ENCODE measurements at places on chromosomes 7 and 10.

GRCh38 chr7:72266771-72267170 lies 145.4 kb downstream of the CALN1 start:
- DNase-seq, result no peak

DNA sequence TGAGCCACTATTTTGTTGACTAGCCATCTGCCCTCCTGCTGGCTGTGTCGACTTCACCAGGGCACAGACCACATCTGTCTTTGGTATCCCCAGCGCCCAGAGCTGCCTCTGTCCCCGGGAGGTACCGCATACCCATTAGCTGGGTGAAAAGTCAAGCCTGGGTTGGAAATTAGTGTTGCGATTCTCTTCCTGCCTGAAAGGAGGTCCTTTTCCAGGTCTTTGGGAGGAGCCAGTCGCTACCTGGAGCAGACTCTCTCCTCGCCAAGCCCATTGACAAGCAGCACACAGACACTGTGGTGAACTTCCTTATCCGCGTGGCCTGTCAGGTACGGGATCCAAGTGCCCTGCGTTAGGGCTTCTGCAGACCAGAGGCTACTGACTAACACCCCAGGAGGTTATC lies 79.4 kb downstream of the TRRAP start:
- no peak for DNase-seq

GRCh38 chr7:144835155-144835611 lies 670 bp downstream of the TPK1 start:
- no peak for DNase-seq

DNA sequence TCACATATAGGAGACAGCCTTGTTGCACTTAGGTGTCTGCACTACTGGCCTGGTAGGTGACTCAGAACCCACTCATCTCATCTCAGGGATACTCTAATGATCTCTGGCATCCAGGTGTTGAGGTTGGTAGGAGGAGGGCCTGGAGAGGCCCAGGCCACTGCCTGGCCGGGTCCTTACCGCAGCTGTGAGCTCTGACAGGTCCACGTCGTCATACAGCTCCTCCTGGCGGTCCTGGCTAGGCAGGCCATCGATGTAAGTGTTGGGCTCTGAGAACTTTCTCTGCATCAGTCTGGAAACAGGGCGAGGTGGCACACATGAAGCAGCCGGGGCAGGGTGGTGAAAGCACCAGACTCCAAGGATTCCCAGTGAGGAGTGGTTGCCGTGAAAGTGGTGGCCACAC lies 62.1 kb downstream of the VWA2 start:
- no peak for DNase-seq

GRCh38 chr7:141228482-141228881 lies 154.6 kb downstream of the TMEM178B start:
- DNase-seq, result no peak

DNA sequence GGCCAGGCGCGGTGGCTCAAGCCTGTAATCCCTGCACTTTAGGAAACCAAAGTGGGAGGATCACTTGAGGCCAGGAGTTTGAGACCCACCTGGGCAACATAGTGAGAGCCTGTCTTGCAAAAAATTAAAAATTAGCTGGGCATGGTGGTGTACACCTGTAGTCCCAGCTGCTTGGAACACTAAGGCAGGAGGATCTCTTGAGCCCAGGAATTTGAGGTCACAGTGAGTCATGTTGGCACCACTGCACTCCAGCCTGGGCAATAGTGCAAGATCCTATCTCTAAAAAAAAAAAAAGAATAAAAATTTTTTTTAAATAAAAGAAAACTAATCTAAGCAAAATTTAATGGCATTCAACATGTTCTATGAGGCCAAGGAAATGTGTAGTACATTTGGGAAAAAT lies 44.9 kb upstream of the UBN2 start:
- no peak for DNase-seq

GRCh38 chr7:42167206-42167605 lies 69.8 kb downstream of the GLI3 start:
- no peak for DNase-seq

GRCh38 chr7:30116771-30117170 lies 18.0 kb upstream of the MTURN start:
- DNase-seq, result no peak

DNA sequence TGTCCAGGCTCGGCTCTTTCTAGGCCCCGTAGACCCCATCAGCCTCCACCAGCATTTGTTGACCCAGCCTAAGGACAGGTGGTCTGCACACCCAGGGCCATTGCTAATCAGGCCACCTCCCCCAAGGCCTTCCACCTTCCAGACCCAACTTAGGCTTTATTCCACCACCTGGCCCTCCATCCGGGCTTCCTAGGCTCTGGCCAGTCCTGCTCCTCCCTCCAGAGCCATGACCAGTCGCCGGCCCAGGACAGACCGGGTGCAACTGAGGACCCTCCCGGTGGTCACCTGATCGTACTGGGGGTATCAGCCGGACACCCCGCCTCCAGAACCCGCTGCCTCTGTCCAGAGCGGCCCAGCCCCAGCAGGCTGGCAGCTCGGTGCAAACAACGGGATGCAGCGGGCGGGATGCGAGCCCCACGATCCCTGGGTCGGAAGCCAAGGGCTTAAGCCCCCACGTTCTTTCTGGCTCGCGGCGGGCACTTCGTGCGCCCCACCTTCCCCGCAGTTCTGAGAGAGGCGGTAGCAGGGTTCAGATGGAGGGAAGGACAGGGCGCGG lies 545 bp downstream of the NACAD start:
- no peak for DNase-seq

DNA sequence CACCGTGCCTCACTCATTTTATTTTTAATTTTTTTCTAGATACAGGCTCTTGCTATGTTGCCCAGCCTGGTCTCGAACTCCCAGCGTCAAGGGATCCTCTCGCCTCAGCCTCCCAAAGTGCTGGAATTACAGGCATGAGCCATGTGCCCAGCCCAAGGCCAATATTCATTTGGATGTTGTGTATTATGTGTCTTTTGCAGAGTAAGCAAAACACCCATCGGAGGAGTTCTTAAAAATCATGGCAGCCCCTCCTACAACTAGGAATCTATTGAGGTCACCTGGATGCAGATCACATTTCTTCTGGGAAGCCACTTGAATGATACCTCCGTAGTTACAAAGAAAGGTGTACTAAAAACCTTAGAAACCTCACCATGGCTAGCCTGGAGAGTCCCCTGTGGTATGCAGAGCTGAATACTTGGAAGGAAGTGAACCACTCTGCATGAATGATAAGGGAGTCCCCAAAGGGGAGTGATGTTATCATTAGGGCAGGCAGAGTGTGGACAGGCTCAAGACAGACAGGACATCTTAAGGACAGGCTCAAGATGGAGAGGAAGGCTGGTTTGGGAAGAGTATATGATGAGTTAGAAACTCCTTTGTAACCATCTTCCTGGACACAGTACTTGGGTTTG lies 185.7 kb downstream of the TAX1BP1 start:
- no peak for DNase-seq

GRCh38 chr7:45294559-45294958 lies 137.0 kb downstream of the RAMP3 start:
- DNase-seq, result no peak

- no peak for DNase-seq
Observed at GRCh38 chr10:76922666-76923065, 714.9 kb downstream of the KCNMA1 start.

GRCh38 chr7:123003539-123004126 lies 8.1 kb upstream of the TAS2R16 start:
- no peak for DNase-seq

- DNase-seq, result no peak
Observed at GRCh38 chr10:14930610-14931009, 23.3 kb downstream of the DCLRE1C start.

GRCh38 chr7:90804370-90804769 lies 208.2 kb downstream of the CDK14 start:
- no peak for DNase-seq

GRCh38 chr10:84890706-84891105 lies 562.3 kb downstream of the CCSER2 start:
- DNase-seq, result no peak

- no peak for DNase-seq
Observed at GRCh38 chr10:62016623-62017490, 115.4 kb downstream of the ARID5B start.

DNA sequence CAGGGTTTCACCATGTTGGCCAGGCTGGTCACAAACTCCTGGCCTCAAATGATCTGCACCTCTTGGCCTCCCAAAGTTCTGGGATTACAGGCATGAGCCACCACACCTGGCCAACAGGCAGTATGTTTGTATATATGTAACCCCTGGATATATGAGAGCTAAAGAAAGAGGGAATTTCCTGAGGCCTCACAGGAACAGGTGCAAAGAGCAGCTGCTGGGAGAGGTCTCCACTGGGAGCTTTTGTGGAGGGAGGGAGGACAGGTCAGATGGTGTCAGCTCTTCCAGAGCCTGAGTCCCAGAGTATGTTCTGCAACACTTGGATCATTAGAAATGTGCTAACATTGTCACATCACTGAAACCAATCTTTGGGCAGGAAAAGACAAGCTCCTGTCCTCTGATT lies 110.1 kb upstream of the KIF5B start:
- DNase-seq, result no peak

DNA sequence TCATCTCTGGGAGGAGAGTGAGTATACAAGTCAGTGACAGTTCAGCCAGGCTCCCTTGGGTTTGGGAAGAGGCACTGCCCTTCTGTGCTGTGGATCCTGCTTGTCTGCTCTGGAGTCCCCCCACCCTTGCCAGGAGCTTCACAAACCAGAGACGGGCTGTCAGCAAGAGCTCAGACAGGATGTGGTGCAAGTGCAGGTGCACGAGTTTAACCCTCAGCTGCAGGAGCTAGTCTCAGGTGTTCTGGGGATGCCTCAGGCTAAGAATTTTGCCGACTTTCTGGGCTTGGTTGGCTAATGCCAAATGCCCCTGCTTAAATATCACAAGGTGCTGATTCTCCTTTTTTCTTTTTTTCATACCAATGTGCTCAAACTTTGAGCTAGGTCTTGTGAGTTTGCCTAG lies 22.3 kb downstream of the ZNF783 start:
- DNase-seq, result peak; percentile 19

GRCh38 chr7:66205741-66206090 lies 582 bp downstream of the TPST1 start:
- DNase-seq, result no peak

DNA sequence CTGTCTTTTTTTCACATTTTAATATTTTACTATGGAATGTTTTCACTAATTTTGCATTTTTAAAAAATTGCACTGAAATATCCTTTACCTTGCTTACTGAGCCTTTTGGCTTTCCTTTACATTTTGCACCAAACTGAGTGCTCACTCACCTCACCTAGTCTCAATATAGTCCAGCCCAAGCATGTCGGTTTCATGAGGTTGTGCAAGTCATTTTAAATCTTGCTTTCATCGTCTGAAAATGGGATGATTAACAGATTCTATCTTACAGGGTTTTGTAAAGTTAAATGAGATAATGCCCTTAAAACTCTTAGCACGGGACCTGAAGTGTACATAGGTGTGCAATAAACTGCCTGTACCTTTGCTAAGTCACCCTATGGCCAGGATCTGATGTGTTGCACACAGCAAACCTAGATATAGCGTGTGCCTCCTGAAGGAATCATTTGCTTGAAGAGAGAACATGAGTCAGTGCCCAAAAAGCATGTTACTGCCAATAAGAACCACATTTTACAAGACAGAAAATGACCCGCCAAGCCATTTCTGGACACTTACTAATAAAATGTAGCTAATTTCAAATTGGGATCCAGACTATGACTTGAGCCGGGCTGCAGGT lies 199.8 kb downstream of the JCAD start:
- no peak for DNase-seq

DNA sequence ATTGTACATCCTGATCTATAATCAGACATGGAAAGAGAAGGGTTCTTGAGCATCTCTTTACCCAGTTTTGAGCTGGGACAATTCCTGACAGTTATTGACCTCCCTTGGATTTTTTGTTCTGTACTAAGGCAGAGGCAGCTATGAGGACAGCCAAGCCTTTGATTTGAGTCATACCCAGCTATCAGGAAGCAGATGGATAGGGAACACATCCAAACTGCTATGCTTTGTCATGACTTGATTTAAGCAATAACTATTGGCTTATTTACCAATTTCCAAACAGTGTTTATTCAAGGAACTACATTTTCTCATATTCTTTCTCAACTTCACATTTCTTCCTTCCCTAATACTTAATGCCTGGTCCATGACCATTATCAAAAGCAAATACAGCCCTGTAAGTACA lies 396.4 kb upstream of the STEAP1 start:
- DNase-seq, result no peak
